ENCODE measurements at places on chromosomes 16 and 17.

DNA sequence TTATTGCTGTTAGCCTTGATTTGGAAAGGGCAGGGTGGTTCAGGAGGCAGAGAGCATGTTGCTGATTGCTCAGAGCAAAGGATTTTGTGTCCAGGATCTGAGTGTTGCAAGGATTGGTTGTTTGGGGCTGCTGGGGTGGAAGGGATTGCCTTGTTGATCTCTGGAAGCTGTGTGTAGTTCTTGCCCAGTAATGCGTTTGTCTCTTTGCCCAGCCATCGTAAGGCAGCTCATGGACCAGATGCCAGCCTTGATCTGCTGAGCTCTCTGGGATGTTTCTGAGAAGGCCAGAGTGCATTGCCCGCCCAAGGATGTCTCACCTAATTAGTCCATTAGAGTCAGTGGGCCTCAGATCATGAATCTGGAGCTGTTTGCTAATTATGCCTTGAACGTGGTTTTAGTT, 33.6 kb downstream of the NKD1 start:
- DNase-seq, result no peak

DNA sequence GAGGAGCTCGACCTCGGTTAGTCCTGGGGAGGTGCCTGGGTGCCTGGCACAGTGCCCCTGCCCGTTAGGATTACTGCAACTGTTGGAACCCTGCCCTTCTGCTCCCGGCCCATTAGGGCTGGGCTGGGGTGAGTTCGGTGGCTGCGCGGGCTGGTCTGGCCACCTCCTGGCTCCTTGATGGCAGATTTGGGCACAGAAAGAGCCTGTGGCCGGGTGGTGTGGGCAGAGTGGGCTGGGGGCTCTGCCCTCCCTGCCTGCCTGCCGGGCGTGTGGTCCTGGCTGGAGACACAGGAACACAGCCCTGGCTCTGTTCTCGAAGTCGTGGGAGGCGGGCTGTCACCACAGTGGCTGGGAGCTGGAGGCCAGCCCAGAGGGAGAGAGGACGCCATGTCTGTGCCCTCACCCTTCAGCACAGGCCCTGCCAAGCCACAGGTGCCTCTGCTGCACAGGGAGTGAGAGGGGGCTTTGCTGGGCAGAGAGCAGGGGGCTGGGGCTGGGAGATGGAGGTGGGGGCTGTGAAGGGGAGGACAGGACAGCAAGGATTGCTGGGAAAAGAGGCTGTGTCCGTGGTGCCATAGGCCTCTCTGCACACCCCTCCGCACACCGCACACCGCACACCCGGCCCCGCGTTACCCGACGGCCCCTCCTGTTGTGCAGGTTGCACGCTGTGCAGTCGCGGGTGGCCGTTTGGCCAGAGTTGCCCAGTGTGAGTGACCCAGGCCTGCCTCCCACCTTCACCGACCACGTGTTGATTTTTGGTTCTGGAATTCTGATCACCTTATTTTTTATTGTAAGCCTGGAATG, 236.6 kb upstream of the GSE1 start:
- no peak for DNase-seq

DNA sequence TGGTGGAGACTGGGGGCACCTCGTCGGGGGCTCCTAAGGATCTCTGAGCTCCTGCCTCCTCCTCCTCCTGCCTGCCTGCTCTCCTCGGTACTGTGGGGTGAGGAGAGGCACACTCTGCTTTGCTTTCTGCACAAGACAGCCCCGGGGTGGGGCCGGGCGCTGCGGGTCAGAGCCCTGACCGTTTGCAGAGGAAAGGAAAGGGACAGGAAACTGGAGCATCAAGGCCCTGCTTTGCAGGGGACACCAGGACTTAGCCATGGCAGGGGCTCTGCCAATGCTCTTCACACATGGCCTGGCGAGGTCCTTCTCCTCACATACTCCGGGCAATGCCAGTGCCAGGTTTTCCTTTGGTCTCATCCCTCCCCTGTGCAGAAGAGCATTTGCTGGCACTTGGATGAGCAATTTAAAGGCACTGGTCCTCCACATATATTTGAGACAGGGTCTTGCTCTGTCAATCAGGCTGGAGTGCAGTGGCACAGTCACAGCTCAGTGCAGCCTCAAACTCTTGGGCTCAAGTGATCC, 23.8 kb upstream of the DOC2B start:
- no peak for DNase-seq

- DNase-seq, result peak; percentile 85
Observed at GRCh38 chr17:39197380-39198185, at the start of gene CACNB1. TSS of gene CACNB1 (minus strand) at chr17:39197669. CDS start at chr17:39197495, 174 bp downstream.

GRCh38 chr17:17815062-17815406, 21.8 kb downstream of the SREBF1 start:
- DNase-seq, result no peak

DNA sequence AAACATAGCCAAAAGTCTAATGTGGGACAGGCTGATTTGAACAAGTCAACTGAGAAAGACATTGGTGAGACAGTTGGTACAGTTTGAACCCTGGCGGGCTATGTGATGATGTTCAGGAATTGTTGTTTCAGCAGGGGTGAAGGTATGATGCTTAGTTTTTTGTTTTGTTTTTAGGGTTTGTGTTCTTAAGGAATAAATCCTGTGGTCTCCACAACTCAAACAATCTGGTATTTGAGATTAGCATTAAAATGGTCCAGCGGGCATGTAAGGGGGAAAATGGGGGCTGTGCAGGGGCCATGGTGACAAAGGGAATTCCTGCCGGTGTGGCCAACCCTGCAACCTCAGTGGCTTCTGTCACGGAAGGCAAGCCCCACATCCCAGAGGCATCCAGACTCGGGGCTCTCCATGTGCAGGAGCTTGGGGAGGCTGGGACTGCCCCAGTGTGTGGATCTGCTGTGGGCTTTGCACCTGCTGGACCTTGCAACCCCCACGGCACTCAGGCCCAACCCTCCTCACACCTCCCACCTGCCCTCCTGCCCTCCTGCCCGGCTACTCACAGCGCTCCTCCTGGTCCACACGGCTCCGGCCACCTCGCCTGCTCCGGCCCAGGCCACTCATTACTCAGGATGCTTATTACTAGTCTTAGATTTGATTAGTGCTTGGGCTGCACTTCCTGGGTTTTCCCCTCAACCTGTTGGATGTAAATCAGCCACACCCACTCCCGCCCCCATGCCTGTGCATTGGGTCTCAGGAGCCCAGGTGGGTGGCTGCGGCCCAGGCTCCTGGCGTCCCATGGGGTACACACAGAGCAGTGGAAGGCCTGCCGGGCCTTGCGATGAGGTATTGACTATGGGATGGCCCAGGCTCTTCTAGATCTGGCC, at the start of gene TNFRSF13B:
TNFRSF13B (minus strand) TSS at position 661 of the 881 bp plus-strand sequence; CDS start at position 618, 43 bp downstream.
- no peak for DNase-seq

- DNase-seq, result peak; percentile 84
Observed at GRCh38 chr16:68003031-68003430, 3.7 kb upstream of the DPEP2 start.

DNA sequence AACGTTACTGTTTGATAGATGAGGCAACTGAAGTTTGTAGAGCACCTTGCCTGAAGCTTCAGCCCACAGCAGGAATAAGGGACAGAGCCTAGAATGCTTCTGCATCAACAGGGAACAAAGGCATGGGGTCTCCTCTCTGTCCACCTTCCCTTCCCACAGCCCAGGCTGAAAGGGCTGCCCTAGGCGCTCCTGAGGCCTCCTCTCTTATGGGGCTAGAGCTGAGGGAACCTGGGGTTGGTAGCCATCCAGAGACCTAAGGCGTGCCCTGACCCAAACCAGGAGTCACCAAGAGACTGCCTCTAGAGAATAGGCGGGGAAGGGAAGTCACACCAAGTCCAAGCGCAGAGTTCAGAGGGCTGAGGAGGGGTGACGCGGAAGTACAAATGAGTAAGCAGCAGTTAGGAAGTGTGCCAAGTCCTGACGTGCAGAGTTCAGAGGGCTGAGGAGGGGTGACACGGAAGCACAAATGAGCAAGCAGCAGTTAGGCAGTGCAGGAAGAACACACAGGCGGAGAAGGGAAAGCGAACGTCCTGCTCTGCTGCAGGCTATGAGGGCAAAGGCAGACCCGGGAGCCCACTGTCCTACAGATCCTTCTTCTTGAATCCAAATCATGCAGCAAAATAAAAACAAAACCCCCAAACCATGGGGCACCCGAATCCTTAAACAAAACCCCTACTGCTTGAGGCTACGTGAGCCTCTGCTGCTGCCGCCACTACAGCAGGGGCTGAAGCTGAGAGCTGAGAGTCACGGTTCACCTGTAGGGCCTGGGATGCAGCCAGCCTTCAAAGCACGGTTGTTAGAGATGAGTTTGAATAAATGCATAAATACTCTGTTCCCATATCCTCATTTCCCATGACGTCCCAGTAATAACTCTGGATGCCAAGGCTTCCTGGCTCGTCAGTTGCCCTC, 2.7 kb upstream of the SPG7 start:
- peak; percentile 75 for DNase-seq

DNA sequence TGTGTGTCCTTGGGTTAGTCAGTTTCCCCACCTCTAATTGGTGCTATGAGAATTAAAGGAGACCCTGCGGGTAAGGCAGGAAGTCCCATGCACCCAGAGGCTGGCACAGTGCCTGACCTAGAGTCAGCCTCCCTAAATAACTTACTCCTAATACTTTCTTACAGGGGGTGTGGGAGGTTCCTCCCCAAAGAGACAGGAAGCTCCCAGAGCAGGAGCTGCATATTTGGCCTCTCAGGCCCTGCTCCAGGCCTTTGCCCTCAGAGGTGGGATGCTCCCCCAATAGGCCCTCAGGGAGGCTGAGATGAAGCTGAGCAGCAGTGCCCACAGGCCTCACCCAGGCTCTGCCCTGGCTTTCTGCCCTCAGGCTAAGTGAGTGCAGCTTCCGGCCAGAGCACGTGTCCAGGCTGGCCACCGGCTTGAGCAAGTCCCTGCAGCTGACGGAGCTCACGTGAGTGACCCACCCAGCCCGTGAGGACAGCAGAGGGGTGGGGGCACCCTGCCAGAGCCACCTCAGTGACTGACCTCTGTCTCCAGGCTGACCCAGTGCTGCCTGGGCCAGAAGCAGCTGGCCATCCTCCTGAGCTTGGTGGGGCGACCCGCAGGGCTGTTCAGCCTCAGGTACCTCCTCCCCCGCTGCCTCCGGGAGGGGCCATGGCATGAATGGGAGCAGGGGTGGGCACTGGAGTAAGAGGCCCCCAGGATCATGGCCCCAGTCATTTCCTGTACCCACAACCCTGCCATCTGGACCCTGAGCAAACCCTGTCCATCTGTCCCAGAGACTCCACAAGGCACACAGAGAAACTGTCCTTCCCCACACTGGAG, 31.1 kb upstream of the CPNE2 start:
- DNase-seq, result peak; percentile 71

GRCh38 chr16:86852135-86852534, 273.8 kb downstream of the FOXL1 start:
- no peak for DNase-seq

DNA sequence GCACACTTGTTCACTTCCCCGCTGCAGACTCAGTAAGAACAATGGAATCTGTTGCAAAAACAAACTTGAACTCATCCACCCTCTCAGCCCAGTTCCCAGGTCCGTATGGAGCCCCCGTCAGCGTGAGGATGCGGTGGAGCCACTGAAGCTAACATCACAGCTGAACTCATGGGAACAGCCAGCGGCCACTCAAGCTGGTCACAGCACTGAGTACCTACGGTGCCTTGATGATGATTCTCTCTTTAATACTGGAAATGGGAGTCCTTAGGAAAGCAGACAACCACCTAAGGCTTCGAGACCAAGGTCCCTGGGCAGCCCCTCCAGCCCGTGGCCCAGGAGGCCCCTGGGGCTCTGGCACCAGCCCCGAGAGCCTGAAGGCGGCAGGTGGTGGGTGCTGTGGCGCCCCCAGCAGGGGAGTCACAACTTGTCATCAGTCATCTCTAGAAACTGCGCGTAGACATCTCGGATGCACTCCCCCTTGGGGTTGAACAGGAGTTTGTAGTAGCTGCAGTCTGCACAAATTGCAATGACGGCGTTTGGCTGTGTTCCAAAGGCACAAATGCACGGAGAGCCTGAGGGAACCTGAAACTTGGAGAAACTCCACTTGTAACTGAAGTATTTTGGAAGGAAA, 31.0 kb upstream of the RHOT1 start:
- DNase-seq, result peak; percentile 62

DNA sequence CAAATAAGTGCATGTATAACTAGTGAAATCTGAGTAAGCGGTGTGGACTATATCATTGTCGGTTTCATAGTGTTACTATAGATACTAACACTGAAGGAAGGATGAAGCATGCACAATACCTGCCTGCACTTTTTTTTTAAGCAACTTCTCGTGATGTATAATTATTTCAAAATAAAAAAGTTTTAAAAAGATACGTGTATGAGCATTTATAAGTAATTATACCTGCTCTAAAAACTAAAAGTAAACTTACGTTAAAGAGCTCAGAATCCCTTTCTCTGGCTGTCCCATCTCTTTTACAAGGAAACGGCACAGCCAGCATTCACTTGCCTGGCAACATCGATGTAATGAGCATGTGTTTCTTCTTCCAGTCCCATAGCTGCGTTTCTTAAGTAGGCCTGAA, 31.3 kb upstream of the ARL6IP1 start:
- no peak for DNase-seq

DNA sequence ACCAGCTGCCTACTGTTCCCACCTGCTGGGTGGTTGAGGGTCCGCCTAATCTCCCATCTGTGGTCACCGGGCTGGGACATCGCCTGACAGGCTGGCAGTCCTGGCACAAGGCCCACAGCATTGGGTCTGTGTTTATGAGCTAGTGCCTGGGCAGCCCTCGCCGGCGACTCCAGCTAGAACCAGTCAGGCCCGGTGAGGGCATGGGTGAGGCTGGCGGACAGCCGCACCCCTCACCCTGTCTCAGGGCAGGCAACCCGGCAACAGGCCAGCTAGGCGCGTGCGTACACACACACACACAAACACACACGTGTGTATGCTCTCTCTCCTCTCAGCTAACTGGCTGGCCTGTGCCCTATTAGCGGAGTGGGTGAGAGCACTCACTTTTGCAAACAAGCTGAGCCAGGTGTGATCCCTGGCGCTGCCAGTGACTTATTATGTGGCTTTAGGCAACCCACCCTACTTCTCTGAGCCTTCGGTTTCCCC, 10.4 kb downstream of the HSD11B2 start:
- DNase-seq, result no peak

DNA sequence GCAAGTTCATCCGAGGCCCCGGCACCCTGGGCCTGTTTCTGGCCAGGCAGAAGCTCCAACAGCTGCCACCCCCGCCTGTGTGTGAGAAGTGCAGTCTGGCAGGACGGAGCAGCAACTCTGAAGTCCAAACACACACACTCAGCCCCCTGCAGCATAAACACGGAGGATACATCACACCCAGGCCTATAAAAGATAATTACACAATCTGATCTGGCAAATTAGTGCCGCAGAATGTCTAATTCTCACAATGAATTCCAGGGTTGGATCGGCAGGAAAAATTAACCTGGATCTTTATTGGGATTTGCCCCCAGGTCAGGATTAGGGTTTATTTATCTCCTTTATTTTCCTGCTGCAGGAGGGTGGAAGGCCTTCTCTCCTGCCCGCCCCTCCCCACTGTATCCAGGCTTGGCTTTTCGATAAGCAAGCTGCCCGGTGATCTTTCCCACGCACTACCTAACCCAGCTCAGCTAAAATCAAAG, 311.4 kb downstream of the SOX9 start:
- no peak for DNase-seq
